Stimulated activated CD4-positive, alpha-beta T cell treated with anti-CD3 and anti-CD28 coated beads, Interleukin-15, amount 100 ng/mL, for 1 hour (primary cell): ENCODE measurements at places on chromosomes 1 and 21.

DNA sequence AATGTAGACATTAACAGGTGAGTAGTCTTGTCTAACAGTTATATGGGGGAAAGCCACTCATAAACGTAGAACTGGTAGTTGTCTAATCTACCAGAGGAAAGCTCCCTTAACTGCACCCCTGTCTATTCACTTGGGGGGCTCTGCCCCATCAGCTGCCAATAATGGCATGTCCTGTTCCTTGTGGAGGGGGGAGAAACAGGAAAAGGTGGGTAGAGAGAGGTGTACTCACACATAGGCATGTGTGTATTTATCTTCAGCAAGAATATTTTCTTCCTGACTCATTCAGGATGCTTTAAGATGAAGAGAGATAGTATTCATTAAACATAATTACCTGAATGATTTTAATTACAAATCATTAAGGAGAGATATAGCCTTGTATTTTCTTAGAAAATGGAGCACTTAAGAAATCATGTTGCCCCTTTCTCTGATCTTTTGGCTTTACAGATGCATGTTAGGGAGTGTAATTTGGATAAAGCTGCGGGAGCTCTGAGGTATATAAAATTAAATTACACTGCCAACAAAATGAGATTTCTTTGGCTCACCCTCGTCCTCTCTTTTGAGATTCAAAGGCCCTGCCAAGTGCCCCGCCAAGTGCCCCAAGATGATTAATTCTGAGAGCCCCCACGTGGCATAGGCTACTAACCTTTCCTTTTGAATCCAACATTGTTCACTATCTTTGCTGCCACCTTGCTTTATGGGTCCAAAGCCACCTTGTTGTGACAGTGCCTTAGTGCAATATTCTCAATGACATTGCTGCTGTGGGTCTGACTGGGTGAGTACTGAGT is 286.3 kb upstream of the LYPLAL1 start:
- no peak for DNase-seq

DNA sequence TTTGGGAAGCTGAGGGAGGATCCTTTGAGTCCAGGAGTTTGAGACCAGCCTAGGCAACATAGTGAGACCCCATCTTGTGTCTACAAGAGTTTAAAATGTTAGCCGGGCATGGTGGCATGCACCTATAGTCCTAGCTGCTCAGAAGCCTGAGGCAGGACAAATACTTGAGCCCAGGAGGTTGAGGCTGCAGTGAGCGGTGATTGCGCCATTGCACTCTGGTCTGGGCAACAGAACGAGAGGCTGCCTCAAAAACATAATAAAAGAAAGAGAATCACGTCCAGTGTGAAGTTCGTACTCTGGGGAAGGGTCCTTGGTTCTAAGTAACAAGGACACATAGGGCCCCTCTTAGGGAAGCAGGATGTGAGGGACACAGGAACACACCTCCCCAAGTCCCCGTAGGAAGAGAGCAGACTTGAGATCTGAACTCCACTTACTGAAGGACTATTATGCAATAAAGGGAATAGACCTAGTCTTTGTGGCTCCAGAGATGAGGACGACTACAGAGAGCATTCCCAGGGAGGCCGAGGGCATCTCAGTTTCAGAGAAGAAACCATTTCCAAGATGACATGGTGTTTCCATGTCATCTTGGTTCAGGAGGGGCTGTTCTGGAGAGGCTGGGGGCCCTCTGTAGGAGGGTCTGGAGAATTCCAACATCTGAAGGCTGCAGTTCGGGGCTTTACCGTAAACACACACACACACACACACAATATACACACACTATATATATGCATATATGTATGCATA is 10.8 kb upstream of the ENO1 start:
- no peak for DNase-seq

DNA sequence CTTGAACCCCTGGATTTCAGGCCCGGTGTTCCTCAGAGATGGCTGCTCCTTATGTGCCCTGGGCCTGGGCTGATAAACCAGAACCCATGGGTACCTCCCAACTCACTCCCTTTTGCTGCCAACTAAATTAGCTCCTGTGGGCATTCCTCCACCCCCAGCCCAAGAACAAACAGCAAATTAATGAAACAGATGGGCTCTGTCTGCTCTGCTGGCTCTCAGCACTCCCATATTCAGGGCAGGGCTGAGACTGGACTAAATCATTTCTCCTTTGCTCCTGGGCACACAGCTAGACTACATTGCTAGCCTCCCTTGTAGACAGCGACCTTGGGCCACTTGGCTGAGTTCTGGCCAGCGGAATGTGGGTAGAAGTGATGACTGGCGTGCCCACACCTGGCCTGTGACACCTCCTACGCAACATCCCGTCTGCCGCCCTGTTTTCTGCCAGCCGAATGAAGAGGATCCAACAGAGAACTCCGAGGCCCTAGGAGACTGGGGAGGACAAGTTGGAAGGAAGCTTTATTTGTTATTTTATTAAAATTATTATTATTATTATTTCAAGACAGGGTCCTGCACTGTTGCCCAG is 101.9 kb upstream of the DISP3 start:
- DNase-seq = no peak

- DNase-seq = no peak
Observed at GRCh38 chr21:31917108-31917507, 44.3 kb downstream of the HUNK start.

GRCh38 chr21:29030909-29031308 is 6.4 kb downstream of the USP16 start:
- DNase-seq = no peak

- DNase-seq = no peak
Observed at GRCh38 chr1:78210175-78210574, 164.4 kb downstream of the GIPC2 start.

- no peak for DNase-seq
Observed at GRCh38 chr1:112618114-112618720, 724 bp downstream of the ST7L start.

- no peak for DNase-seq
Observed at GRCh38 chr1:200638073-200638472, 17.5 kb upstream of the KIF14 start.

DNA sequence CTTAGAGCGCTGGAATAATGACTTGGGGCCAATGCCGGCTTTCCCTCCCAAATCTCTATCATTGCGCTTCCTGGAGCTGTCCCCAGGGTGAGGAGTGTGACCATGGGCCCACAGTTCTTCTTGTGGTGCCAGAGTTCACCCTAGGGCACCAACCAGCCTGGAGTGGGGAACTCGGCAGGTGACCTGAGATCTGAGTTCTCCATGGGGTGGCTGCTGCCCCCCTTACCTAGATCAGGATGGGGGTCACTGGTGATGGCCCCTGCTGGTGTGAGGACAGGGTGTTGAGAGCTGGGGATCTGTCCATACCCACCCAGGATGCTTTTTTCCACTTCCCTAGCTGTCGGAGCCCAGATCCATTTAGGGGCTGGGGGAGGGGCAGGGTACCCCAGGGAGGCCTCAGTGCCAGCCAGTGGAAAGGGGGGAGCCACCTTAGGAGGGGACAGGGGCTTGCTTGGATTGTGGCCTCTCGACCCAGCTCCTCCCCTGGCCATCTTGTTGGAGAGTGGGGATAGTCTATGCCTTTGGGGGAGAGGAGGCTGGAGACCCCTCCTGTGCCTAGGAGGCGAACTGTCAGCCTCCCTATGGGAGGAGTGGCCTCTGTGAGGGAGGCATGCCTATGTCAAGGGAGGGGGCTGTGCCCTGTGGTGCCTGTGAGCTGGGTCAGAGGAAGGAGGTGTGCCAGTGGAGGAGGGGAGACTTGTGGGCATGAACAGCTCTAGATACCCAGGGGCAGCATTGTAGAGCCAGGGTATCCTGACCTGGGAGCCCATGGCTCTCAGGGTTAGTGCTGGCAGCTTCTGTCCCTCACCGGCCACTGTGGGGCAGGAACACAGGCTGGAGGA is 1.7 kb downstream of the FOXO6 start:
- DNase-seq = no peak

DNA sequence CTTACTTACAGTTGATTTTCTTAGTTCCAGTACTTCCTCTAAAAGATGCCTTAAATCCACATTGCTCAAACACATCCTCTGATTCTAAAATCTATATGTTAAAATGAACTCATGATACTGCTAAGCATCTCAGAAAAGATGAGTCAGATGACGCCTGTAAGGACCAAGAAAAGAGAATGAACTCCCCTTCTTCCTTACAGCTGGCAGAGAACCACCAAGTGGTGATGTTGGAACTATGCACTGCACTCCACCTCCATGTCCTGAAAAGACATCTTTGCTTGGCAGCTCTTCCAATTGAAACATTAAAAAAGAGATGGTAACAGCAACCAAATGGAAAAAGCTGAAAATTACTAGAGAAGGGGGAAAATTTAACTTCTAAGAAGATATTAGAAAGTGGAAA is 648.8 kb downstream of the PTPRC start:
- DNase-seq = no peak

DNA sequence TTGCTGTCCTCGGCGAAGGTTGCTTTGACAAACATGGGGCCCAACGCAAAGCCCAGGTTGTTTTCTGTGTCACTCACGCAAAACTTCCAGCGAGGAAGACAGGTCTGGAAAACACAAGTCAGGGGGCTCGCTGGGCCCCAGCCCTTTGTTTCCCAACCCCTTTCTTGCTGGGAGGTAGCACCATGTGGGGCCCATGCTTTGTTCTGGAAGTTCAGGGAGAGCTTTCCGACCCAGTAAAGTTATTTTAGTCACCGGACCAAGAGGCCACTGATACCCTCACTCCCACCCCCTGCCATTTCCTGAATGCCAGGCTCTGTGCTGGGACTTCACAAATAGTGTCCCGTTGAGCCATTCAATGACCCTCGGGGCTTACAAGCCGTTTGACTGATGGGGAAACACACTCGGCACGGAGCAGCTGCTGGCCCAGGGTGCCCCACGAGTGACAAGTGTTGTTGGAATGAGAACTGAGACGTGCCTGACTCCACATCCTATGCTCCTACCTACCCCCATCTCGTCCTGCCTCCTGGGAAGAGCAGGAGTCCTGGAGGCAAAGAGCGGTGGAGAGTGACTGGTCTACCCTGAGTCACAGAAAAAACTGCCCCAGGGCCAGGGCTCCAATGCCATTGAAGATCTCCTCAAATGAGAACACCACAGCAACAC is 52.0 kb downstream of the ECE1 start:
- DNase-seq = no peak

DNA sequence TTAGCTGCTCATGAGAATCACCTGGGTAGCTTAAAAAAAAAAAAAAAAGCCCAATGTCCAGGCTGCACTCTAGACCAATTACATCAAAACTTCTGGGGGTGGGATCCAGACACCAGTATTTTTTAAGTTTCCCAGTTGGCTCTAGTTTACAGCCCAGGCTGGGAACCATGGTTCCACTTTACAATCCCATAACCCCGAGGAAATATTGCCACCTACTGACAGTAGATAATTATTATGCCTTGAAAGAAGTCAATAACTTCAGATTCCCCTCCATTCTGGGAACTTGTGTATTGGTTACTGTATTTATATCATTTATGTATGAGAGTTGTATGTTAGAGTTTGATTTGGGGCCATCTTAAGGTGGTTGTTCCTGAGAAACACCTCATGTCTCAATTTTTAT is 100.2 kb downstream of the SPATA46 start:
- DNase-seq = no peak

GRCh38 chr1:9006956-9007615 is 19.1 kb downstream of the SLC2A7 start:
- no peak for DNase-seq

GRCh38 chr1:118247593-118247992 is 62.6 kb upstream of the SPAG17 start:
- no peak for DNase-seq

- no peak for DNase-seq
Observed at GRCh38 chr1:162661336-162661735, 29.1 kb downstream of the DDR2 start.

GRCh38 chr1:206048582-206048981 is 4.4 kb upstream of the RHEX start:
- DNase-seq = no peak

GRCh38 chr21:29302359-29302875 is 3.7 kb downstream of the BACH1 start:
- no peak for DNase-seq
